Uterus (tissue), 4 donors: ENCODE measurements at places on chromosomes 6 and 20.

DNA sequence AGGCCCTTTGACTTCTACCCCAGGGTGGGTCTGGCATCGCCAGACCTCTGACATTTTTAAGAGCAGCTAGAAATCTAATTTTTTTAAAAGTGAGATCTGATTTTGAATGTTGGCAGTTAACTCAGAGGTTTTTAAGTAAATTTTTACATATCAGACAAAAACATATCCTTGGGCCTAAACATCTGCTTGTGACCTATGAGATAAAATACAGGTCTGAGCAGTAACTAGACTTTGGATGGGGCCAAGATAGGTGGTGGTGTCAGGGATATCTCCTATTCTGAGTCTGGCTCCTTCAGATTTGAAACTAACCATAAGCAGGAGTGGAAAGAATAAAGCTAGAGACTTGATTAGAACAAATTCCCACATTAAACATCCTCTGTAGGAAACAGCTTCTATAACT, 17.6 kb downstream of the RALY start:
- H3K36me3 ChIP-seq: no peaks in the 10 kb centered on the region
- no peak for DNase-seq
- no peaks in the 10 kb centered on the region for H3K27me3 ChIP-seq
- no peak overlapping the region for H3K4me3 ChIP-seq
- peaks cover 5% of the 10 kb centered on the region for H3K4me1 ChIP-seq

DNA sequence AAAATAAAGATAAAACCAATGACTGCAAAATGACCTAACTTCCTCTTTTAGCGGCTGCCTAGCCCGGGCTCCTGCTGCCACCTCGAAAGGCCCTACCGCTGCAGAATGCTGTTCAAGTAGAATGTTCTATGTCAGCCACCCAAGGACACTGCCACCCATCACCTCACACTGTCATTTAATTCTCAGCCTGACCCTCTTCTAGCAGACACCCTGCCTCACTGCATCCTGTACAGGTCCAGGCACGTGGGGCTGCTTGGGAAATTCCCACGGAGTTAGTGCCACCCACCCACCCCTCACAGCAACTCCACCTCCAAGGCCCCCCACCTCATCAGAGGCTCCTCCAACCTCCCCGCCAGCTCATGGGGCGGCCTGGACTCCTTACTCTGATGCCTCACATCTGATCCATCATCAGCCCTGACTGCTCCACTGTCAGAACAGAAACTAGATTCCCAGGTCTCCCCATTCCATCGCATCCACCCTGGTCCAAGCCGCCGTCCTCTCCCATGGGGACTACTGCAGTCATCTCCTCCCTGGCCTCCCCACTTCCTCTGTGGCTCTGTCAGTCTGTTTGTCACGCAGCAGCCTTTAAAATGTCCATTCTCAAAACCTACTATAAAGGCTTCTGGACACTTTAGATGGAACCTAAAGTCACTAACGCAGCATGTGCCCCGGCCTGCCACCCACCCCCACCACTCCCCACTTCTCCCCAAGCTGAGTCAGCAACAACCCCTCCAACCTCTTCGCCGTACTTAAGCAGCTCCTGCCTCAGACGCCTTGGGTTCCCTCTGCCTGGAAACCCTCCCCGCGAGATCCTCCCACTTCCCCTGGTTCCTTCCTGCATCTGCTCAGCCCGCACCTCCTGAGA, 17.0 kb downstream of the NFATC2 start:
- H3K27me3 ChIP-seq: no peaks in the 10 kb centered on the region
- no peak for DNase-seq

DNA sequence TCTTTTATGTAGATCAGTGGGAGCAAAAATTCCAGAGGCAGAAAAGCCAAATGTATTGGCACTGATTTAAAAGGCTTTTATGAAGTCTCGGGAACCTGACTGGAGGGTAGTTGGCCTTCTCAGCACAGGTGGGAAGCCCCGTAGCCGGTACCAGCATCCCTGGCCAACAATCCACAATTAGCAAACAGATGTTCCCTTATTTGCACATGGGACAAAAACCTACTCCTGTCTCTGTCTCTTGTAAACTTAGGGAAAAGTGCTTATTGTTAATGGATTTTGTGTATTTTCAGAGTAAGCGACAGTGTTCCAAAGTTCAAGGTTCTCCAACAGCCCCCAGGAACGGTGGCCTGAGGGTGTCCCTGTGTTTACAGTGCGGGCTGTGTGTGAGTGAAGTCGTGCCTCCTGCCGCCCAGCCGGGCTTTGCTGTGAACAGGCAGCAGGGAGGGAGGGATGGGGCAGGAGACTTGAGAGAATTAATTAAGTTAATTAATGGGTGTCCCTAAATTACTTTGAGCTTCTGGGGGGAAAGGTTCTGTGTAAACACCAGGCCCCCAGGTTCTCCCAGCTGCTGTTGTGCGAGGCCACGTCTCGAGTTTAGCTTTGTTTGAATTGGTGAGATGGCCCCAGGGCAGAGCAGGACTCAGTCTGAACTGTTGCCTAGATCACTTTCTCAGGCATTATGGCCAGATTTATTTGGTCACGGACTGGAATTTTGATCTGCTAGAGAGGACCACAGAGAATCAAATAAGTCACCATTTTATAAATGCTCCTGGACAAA, 3.9 kb downstream of the SYNJ2 start:
- no peak for DNase-seq
- no peak overlapping the region for H3K4me3 ChIP-seq
- no peaks in the 10 kb centered on the region for H3K36me3 ChIP-seq
- no peaks in the 10 kb centered on the region for H3K27me3 ChIP-seq
- H3K4me1 ChIP-seq: no peaks in the 10 kb centered on the region

DNA sequence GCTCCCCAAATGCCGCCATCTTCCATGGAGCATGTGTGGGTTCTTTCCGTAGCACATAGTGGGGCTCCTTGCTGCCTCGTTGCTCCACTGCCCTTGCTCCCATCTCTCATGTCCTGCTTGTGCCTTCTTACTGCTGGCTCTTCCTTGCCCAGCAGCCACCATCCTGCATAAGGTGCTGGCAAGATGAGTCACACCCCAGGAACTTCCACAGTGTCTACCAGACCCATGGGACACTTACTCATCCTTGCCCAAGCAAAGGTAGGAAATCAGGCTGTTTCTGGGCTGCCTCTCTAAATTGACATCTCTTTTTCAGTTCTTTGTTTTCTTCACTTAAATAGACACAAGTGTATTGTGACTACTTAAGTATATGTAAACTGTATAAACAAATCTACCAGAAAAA, 39.4 kb upstream of the RGS17 start:
- DNase-seq: no peak
- H3K4me3 ChIP-seq: no peak overlapping the region
- no peak overlapping the region for H3K27ac ChIP-seq
- H3K36me3 ChIP-seq: no peaks in the 10 kb centered on the region

- H3K4me3 ChIP-seq: no peak within 1 kb of the TSS
- H3K4me1 ChIP-seq: no peaks in the 10 kb centered on the region
These were observed at the start of gene BMP5 for GRCh38 chr6:55875400-55875799. BMP5 (minus strand) TSS chr6:55875590; CDS start chr6:55874865, 725 bp downstream.

- H3K4me1 ChIP-seq: no peaks in the 10 kb centered on the region
- no peaks in the 10 kb centered on the region for H3K36me3 ChIP-seq
- DNase-seq: no peak
- no peak overlapping the region for H3K27ac ChIP-seq
- H3K27me3 ChIP-seq: no peaks in the 10 kb centered on the region
These were observed 67.5 kb downstream of the JARID2 start for GRCh38 chr6:15313367-15313766.
